ENCODE measurements at places on chromosomes 12 and 14. TPM values are rescaled to one million over a fixed set of nuclear protein-coding genes. Genes with fewer than 3 reads are reported as not detected.

DNA sequence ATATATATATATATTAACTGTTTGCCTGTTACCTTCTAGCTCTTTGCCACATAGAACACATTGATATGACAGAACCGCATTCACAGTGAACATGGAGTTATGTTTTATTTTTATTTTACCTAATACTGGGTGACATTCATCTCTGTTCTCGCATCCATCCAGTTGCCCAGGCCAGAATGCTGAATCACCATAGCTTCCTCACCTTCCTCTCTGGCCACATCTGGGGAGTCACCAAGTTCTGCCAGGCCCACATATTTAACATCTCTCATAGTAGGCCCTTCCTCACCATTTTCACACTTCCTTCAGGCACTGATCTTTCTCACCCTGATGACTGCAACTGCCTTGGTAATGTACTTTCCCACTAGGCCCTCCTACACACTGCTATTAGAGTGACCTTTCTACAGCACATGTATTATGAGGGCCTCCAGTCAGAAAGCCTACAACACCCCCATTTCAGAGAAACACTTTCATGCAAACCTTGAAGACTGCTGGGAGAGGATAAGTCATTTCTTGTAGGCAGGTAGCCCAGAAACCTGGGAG lies 106.8 kb downstream of the LGR5 start:
- H3K27me3 ChIP-seq: no peaks in the 10 kb centered on the region
- H3K4me1 ChIP-seq: no peaks in the 10 kb centered on the region
- DNase-seq: no peak
- H3K27ac ChIP-seq: no peak overlapping the region
- no peak overlapping the region for H3K4me3 ChIP-seq

DNA sequence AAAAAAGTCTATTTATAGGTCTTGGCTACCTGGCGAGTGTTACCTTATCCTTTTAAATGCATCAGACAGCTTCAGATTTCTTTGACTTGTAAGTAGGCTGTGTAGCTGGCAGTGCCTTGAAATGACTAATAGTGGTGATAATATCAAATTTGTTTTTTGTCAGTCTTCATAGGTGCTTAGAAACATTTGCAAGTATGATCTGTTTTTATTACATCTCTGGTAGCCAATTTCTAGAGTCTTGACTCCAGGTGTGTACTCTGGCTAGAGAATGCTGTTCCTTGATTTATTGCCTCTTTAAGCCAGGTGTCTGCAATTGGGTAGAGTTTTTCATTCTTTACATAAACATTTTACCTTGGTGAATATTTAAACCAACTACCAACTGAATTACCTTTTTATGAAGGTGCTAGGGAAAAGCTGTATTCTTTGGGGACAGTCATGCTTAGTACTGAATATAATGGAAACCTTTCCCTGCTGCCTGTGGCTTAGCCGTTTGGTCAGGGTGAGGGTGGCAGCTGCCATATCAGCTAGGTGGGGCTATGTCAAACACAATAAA lies 32.6 kb downstream of the MLXIP start:
- H3K4me1 ChIP-seq: no peaks in the 10 kb centered on the region
- H3K27me3 ChIP-seq: no peaks in the 10 kb centered on the region
- no peak for DNase-seq
- no peaks in the 10 kb centered on the region for H3K36me3 ChIP-seq

KLRB1 gene
- not detected for total RNA-seq

MYH6 gene
- total RNA-seq: not detected

DNA sequence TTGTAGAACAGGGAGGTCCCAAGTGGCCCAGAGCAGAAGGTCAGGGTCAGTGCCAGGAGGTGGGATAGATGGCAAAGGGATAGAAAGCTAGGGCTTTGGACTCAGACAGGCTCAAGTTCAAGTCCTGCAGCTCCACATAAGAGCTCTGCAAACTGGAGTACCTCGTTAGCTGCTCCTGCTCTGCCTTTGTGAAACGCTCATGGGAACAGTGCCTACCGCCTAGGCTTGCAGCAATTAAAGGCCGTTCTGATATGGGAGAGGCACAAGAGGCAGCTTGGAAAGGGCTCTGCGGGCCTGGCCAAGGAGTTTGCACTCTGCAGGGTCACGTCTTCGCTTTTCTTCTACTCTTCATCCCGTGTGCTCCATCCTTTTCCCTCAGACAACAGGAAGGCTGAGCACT lies 54.1 kb downstream of the MAP1LC3B2 start:
- no peaks in the 10 kb centered on the region for H3K36me3 ChIP-seq
- no peak overlapping the region for H3K27ac ChIP-seq
- DNase-seq: no peak
- H3K4me3 ChIP-seq: no peak overlapping the region
- H3K27me3 ChIP-seq: no peaks in the 10 kb centered on the region

- H3K27ac ChIP-seq: no peak overlapping the region
- no peaks in the 10 kb centered on the region for H3K4me1 ChIP-seq
- H3K27me3 ChIP-seq: no peaks in the 10 kb centered on the region
- no peak overlapping the region for H3K4me3 ChIP-seq
- no peak for DNase-seq
These were observed 19.8 kb downstream of the STYK1 start for GRCh38 chr12:10654003-10654402.

- H3K27me3 ChIP-seq: no peaks in the 10 kb centered on the region
- H3K27ac ChIP-seq: peak overlapping the region; percentile 99
- no peak for DNase-seq
- H3K4me3 ChIP-seq: peak overlapping the region; percentile 87
These were observed 26.0 kb downstream of the WBP11 start for GRCh38 chr12:14777271-14777670.

DNA sequence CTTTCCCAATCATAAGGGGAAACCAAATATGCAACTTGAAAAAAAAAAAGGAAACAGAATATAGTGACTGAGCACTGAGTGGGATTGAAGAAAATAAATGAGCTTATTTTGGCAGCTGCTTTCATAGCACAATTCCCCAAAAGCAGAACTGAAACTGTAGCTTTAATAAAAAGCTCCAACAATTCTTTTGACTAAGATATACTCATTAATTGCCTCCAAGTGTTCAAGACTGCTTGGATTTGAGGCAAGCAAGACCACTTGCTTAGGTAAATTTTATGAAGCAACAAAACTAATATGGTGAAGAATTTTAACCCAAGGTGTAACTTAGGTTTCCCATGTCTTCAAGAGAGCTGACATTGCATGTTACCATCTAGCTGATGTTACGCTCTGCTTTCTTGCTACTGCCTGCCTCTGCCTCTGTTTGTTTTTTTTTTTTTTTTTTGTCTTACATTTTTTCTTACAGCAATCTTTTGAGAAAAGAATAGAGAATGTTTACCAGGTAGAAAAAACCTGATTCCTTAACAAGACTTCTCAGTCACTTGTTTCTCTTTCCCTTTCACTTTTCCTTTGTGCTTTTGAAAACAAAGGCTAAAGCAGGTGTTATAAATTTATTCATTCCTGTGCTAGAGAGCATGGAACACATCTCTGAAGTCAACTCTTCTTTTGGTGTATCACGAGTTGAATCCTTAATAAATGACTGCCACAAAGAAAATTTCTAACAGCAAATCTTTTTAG lies 134.4 kb downstream of the BCAT1 start:
- no peaks in the 10 kb centered on the region for H3K27me3 ChIP-seq
- no peak overlapping the region for H3K27ac ChIP-seq
- H3K4me1 ChIP-seq: no peaks in the 10 kb centered on the region
- no peak for DNase-seq
- peak overlapping the region; percentile 17 for H3K4me3 ChIP-seq

DNA sequence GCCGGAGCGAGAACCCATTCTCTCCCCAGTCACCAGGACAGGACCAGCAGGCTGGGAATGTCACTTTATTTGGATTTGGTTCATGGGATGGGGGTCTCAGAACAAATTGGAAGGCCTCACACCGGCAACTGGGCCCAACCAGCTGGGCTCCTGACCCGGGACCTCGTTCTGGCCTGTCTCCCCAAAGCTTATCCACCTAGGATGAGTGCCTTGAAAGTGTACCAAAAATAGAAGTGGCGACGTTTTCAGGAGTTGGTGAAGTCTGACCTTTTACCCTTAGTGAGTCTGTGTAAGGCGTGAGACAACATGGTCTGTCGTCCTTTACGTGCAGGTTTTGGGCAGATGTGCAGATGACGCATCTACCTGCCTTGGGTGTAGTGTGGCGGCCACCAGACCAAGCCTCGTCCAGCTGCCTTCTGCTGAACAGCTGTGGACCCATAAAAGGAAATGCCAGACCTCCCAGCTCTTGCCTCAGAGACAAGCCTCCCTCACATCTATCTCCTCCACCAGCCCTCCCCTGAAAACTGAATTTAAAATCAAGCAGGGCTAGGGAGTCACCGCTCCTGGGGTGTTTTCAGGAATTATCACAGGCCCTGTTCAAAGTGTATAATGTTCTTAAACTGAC lies 36.6 kb upstream of the CLMN start:
- DNase-seq: no peak
- H3K36me3 ChIP-seq: no peaks in the 10 kb centered on the region
- H3K4me1 ChIP-seq: no peaks in the 10 kb centered on the region
- no peak overlapping the region for H3K27ac ChIP-seq
- peaks cover 5% of the 10 kb centered on the region for H3K27me3 ChIP-seq
